Fibroblast of skin of right quadriceps (primary cell): ENCODE measurements at places on chromosomes 7 and 10.
A peak's percentile ranks its signal among the peaks of the same experiment; 100 is the strongest.

GRCh38 chr10:96413151-96413787, 54.5 kb upstream of the OPALIN start:
- DNase-seq = no peak

DNA sequence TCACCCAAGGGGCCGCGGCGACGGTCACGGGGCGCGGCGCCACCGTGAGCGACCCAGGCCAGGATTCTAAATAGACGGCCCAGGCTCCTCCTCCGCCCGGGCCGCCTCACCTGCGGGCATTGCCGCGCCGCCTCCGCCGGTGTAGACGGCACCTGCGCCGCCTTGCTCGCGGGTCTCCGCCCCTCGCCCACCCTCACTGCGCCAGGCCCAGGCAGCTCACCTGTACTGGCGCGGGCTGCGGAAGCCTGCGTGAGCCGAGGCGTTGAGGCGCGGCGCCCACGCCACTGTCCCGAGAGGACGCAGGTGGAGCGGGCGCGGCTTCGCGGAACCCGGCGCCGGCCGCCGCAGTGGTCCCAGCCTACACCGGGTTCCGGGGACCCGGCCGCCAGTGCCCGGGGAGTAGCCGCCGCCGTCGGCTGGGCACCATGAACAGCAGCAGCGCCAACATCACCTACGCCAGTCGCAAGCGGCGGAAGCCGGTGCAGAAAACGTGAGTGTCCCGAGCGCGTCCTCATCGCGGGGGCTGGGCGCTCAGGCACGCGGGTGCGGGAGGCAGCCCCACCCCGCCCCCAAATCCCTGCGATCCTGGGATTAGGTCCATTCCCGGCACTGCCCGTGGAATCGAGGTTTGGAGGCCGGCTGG, 509 bp downstream of the AHR start:
- no peak for DNase-seq

DNA sequence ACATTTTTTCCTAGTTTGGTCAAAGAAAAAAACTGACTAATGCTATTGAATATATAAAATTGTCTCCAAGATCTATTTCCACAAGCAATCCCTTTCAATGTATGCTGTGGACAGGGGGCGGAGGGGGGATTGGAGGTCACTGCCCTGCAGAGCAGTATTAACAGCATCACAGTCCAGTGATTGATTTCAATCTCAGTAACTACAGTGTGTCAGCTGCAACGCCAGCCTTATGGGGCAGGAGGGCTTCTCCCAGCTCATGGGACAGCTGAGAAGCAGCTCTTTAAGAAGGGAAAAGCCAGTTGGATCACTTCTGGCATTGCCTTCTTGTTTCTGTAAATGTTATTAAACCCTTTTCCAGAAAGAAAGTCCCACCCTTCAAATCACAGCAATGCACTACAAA, 65.0 kb downstream of the RAPGEF5 start:
- no peak for DNase-seq

DNA sequence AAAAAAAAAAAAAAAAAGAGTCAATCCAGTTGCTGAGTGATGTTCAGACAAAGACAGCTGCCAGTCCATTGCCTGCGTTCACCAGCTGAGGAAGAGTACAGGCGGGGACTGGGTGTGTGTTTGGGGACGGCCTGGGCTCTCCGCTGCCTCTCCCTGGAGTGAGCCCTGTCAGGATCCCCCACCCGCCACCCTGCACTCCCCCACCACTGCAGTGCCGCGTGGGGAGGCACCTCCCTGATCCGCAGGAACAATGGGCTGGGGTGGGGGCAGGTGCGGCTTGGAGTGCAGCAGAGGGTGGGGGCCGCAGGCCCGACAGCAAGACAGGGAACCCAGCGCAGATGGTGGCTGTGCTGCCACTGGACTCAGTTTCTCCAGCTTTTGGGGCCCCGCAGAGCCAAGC, 1.4 kb downstream of the HSPA12A start:
- DNase-seq = no peak

GRCh38 chr7:2022021-2022409, 210.7 kb downstream of the MAD1L1 start:
- DNase-seq = no peak

DNA sequence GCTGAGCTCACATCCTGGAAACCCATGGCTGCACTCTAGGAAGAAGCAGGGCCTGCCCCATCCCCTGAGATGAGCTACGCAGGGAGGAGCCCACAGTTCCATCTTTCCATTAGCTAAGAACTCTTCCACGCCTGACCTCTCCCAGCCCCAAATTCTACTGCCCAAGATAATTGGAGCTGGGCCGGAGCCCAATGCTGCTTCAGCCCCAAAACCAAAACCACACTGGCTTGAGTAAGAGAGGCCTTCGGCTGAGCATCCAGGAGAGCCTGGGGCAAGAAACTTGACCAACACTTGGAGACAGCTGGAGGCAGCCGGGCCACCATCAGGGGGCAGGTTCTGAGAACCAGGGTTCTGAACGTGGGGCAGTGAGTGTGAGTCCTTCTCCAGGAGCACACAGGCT, 116.1 kb upstream of the ZMIZ1 start:
- peak; percentile 35 for DNase-seq

DNA sequence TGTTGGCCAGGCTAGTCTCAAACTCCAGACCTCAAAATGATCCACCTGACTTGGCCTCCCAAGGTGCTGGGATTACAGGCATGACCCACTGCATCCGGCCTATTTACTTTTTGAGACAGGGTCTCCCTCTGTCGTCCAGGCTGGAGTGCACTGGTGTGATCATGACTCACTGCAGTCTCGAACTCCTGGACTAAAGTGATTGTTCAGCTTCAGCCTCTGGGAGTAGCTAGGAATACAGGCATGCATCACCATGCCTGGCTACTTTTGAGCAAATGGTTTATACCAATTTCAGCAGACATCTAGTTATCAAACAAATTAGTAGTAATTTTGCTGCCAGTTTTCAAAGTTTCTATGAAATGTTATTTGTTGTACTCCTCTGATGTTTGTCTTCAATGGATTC, 2.2 kb upstream of the WAC start:
- no peak for DNase-seq

GRCh38 chr7:152544481-152544927, 108.7 kb upstream of the KMT2C start:
- DNase-seq = no peak

DNA sequence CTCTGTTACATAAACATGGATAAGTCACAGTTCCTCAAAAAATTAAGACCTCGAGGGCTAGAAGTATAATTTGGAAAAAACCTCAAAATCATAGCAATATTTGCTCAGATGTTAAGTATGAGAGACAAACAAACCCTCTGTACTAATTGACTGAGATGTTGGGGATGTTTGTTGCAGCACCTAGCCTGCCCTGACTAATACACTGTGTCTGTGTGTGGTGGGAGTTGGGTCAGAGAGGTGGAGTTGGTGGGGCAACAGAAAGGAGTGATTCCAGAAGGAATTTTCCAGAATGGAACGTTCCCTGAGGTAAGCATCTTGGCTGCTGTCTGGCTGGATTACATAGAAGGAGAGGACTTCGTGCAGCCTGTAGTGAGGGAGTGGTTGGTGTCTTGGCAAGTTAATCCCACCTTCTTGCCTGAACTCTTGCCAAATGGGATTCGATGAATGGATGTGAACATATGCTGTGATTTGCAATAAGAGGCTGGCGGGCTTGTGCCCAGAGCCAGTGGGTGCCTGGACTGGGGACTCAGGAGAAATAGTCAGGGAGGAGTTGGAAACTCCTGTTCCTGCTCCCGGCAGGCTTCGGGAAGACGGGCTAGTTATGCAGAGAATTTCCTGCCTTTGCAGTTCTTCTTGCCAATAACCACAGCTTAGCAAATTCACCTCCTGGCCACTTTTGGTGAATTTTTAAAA, 9.3 kb upstream of the FAM180A start:
- DNase-seq = peak; percentile 80

- no peak for DNase-seq
Observed at GRCh38 chr10:25076506-25077177, 60.2 kb downstream of the THNSL1 start.

- no peak for DNase-seq
Observed at GRCh38 chr7:26841003-26841739, 23.2 kb downstream of the SKAP2 start.

- DNase-seq = no peak
Observed at GRCh38 chr7:85094046-85094725, 92.7 kb downstream of the SEMA3D start.

- DNase-seq = no peak
Observed at GRCh38 chr10:117486606-117487005, 55.9 kb upstream of the EMX2 start.

- peak; percentile 79 for DNase-seq
Observed at GRCh38 chr10:50431791-50432190, 180.5 kb upstream of the ASAH2 start.

DNA sequence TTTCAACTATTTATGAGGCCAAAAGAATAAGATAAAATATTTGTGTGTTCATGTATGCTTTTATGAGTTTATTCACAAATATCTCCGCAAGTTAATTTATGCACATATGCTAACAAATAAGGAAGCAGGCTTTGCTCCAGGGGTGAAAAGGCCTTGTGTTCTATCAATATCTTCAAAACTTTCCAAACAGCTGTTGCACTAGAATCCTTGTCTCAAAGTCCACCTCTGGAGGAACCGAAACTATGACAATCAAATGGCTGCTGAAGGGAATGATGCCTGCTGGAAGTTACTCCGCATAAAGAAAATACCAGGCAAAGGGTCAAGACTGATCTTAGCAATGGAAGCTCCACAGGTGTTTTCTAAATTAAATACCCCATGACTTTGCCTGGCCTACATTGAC, 145.0 kb upstream of the GHITM start:
- DNase-seq = no peak

DNA sequence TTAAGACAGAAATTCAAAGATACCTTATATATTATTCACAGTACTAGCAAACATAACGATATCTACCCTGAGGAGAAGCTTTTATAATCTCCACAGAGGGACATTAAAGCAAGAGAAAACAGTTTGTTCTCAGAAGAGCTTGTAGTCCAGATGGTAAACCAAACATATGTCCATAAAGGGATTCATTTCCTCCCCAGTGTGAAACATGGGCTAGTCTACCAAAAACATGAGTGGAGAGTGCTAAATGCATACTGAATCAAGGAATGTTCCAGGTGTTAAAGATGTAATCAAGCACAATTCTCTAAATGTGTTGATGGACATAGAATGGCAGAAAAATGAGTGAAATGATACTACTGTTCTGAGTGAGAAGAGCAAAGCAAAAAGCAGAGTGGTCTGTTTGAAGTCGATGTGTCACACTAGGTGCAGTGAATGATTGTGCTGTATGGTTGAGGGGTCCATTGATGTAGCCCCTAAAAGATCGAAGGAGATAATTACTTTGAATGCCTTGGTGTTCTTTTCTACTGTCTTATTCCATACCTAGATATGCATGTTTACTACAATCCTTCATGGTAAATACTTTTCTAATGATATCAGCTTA, 25.3 kb downstream of the BCAP29 start:
- DNase-seq = no peak

DNA sequence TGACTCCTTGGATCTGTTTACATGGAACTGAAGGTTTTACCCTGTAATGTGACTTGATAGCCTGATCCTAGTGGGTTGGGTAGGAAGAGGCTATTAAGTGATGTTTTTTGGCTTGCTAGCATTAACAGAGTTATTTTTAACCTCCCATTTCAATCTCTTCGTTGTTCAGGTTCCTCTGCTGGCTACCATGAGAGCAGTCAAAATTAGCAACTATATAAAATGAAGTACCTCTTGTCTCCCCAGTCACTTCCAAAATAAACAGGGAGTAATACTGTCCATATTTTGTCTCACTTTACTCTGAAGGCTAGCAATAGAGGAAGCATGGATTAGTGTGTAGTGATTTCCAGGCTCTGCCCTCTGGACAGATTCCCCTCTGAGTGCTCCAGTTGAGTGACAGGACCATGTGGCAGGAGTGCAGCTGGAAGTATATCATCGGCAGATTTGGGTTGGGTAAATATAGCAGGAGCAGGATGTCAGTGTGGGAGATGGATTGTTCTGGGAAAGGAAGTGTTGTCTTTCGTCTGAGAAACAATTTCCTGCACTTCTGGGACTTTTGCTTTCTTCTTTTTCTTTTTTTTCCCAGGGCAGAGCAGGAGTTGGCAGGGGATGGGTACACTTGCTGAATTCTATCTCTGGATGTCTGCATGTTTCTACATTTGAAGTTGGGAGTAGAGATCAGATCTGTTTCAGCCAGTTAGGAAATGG, 35.2 kb downstream of the GBF1 start:
- no peak for DNase-seq

GRCh38 chr10:71641986-71642385, 77.6 kb downstream of the C10orf105 start:
- no peak for DNase-seq

GRCh38 chr7:139651308-139651707, 126.5 kb downstream of the HIPK2 start:
- DNase-seq = no peak

- DNase-seq = peak; percentile 16
Observed at GRCh38 chr7:30990673-30991170, 27.0 kb downstream of the GHRHR start.

DNA sequence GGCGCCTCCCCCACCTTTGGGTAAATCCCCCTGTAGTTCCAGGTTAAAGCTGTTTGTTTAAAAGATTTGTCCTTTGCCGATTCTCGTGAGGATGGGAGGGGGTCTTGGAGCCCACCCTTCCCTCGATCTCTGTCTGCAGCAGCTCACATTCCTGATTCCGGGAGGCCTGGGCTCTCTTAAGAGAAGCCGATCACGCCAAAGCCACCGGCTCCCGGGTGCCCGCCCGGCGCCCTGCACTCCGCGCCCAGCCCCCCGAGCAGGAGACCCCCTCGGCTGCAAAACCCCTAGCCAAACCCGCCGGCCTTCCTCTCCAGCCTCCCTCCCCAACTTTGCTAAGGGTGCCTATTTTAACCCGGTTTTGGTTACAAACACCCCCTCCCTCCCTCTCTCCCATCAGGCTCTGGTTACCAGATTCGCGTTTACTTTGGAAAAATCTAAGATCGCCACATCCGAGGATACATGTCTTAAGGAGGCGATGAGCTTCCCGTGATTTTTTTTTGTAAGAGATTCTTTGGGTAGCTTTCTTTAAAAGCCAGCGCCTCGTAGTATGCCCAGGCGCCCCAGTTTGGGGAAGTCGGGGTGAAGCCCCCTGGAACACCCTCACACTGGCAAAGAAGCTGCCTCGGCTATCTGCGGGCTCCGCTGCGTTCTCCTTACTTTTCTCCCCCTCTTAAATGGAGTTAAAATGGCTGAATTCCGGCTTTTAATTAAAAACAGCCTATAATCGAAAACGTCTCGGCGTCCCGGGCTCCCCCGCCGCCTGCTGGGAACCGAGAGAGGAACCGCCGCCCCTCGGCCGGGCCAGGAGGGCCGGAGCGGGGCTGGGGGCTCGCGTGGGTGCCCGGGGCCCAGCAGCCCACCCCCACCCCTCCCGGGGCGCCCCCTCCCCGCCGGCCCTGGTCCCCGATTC, 983 bp downstream of the TNRC18 start:
- DNase-seq = peak; percentile 58

GRCh38 chr10:60910543-60910942, 33.4 kb downstream of the RHOBTB1 start:
- DNase-seq = no peak

DNA sequence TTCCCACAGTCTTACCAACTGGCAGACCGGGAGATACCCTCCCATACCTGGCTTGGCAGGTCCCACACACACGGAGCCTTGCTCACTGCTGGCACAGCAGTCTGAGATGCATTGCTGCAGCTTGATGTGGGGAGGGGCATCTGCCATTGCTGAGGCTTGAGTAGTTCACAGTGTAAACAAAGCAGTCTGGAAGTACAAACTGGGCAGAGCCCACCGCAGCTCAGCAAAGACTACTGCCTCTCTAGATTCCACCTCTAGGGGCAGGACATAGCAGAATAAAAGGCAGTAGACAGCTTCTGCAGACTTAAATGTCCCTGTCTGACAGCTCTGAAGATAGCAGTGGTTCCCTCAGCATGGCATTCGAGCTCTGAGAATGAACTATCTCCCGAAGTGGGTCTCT, 69.6 kb upstream of the RELN start:
- no peak for DNase-seq

GRCh38 chr10:108817135-108817534, 1106.2 kb downstream of the XPNPEP1 start:
- no peak for DNase-seq
